ENCODE measurements at places on chromosomes 16 and 17. TPM values are rescaled to one million over a fixed set of nuclear protein-coding genes. Genes with fewer than 3 reads are reported as not detected.

CDH16 gene
- 0.31 TPM for total RNA-seq

UTS2R gene
- total RNA-seq: 28.1 TPM

TPSAB1 gene
- 32.0 TPM for total RNA-seq

DNA sequence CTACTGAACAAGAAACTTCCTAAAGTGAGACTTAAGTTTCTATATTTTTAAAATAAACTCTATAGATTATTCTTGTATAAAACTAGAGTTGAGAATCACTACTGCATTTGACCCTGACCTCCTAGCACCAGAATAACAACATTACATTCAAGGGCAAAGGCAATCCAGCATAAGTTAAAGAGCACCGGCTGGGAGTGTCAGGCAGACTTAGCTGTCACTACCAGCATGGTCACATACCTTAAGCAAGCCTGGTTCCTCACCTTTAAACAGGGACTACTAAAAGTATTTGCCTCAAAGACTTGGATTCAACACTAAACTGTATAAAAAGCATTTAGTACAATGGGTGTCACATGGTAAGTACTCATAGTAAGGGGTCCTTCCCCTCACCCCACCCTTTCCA lies 90.4 kb downstream of the SSH2 start:
- no peak overlapping the region for H3K27ac ChIP-seq
- H3K4me3 ChIP-seq: no peak overlapping the region
- H3K4me1 ChIP-seq: no peaks in the 10 kb centered on the region
- DNase-seq: no peak
- H3K27me3 ChIP-seq: no peaks in the 10 kb centered on the region
- no peaks in the 10 kb centered on the region for H3K36me3 ChIP-seq

Measured in testis (tissue), 5 donors.